ENCODE measurements at places on chromosomes 12 and 14. TPM values are rescaled to one million over a fixed set of nuclear protein-coding genes. Genes with fewer than 3 reads are reported as not detected.

The ISM2 gene
- not detected for total RNA-seq

GRCh38 chr12:121788176-121788818, 5.2 kb downstream of the RHOF start:
- no peak for DNase-seq
- no peaks in the 10 kb centered on the region for H3K27me3 ChIP-seq
- H3K4me1 ChIP-seq, result peaks cover 75% of the 10 kb centered on the region

DNA sequence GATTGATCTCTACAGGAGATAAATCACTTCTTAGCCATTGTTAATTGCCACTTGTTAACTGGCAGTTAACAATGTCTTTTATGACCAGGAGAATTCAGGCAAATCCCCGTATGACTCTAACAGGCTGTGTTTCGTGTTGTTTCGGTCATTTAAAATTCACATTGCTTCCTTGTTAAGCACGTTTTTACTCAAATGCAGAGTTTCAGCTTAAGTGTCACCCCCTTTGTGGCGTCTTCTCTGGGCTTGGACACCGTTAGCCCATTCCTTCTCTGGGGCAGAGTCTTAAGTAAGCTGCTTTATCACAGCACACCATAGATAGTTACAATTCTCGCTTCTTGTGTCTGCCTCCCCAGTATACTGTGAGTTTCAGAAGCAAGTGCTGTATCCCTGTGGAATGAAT, 205.4 kb downstream of the EPS8 start:
- H3K4me1 ChIP-seq, result peaks cover 33% of the 10 kb centered on the region
- no peak for DNase-seq
- peaks cover 42% of the 10 kb centered on the region for H3K36me3 ChIP-seq
- no peak overlapping the region for H3K27ac ChIP-seq

The ERBB3 gene
- 1.5 TPM for total RNA-seq

- DNase-seq, result no peak
- no peak overlapping the region for H3K4me3 ChIP-seq
- H3K36me3 ChIP-seq, result no peaks in the 10 kb centered on the region
- H3K4me1 ChIP-seq, result no peaks in the 10 kb centered on the region
- H3K27ac ChIP-seq, result no peak overlapping the region
- no peaks in the 10 kb centered on the region for H3K27me3 ChIP-seq
Observed at GRCh38 chr12:84046859-84047258, 865.7 kb downstream of the SLC6A15 start.

DNA sequence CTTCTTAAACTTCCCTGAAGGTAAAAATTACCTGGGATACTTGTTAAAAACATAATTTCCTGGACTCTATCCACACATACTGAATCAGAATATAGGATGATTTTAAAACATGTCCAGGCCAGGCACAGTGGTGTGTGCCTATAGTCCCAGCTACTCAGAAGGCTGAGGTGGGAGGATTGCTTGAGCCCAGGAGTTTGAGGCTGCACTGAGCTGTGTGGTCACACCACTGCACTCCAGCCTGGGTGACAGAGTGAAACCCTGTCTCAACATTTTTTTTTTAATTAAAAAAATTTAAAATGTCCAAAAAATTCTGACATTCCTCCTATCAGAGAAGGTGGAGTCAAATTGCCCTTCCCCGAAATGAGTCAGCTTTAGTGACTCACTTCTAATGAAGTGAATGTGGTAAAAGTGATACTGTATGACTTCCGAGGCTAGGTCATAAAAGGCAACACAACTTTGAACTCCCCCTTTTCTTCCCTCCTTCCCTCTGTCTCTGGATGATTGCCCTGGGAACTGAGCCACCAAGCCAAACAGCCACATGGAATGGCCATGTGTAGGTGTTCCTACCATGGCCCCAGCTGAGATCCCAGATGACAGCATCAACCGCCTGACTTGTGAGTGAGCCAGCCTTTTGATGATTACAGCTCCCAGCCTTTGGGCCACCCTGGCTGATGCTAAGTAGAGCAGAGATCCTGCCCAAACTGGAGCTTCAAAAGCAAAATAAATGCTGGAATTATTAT, 36.3 kb downstream of the LIMA1 start:
- H3K27ac ChIP-seq, result peak overlapping the region; percentile 62
- peak; percentile 10 for DNase-seq
- no peaks in the 10 kb centered on the region for H3K27me3 ChIP-seq

DNA sequence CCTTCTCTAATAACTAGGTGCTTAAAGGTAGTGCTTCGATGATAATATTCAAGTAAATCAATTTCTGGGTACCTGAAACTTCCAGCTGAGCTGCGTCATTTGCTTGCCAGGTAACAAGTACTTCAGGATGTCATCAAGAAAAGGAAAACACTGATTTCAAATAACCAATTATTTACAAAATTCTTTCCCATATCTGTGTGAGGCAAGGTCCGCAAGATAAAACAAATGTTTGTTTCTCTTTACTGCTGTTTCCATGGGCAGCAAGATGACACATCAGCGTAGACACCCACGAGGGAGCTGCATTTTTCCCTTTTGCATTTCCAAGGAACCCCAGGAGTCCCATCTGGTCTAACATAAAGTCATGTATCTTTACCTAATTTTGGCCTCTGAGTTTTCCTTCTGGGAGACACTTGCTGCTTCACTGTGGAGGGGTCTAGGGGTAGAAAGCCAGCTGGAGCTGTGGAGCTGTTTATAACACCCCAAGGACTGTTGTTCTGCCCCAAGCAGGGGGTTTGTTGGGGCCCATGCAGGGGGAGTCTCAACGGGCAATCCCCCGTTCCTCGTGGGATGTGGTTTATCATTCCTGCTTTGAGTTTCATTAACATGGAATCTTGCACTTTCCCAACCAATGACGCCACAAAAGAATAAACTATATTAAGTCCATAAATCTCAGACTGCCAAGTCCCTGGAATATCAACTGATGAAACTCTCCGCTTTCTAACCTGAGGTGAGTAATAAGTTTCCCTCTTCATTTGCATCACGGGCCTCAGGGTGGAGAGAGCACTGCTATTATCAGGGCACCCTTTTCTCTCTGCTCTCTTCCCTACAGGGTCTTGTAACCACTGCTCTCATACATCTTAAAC, 112.8 kb upstream of the PELI2 start:
- peaks cover 34% of the 10 kb centered on the region for H3K4me1 ChIP-seq
- H3K27ac ChIP-seq, result no peak overlapping the region
- H3K4me3 ChIP-seq, result no peak overlapping the region
- H3K27me3 ChIP-seq, result peaks cover 68% of the 10 kb centered on the region

- DNase-seq, result no peak
- no peaks in the 10 kb centered on the region for H3K27me3 ChIP-seq
- no peak overlapping the region for H3K4me3 ChIP-seq
- no peak overlapping the region for H3K27ac ChIP-seq
- no peaks in the 10 kb centered on the region for H3K4me1 ChIP-seq
Observed at GRCh38 chr14:31297701-31298344, 90.2 kb upstream of the HECTD1 start.

DNA sequence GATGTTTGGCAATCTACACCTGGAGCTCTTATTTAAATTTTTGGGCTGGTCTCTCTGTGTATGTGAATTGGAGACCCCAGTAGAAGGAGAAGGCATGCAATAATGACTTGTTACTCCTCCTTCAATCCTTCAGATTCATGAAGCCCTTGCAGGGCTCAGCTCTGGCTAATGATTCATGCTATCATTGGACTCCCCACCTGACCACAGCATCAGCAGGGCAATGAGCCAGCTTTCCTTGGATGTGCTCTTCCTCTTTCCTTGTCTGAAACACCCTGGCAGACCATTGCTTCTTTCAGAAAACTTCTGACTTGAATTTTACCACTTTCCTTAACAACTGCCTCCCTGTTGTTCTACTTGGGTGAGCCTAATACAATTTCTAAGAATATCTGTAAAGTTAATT, 1019.2 kb downstream of the AACS start:
- no peaks in the 10 kb centered on the region for H3K36me3 ChIP-seq
- no peak for DNase-seq
- no peak overlapping the region for H3K4me3 ChIP-seq
- no peaks in the 10 kb centered on the region for H3K4me1 ChIP-seq

The ACSM4 gene
- not detected for total RNA-seq

GRCh38 chr12:4849115-4849541, 60.6 kb upstream of the KCNA1 start:
- H3K4me3 ChIP-seq, result no peak overlapping the region
- no peaks in the 10 kb centered on the region for H3K4me1 ChIP-seq
- no peak overlapping the region for H3K27ac ChIP-seq
- H3K27me3 ChIP-seq, result peaks cover 14% of the 10 kb centered on the region
- no peak for DNase-seq

GRCh38 chr14:76250302-76250701, 98.6 kb downstream of the GPATCH2L start:
- H3K4me1 ChIP-seq, result no peaks in the 10 kb centered on the region
- H3K27me3 ChIP-seq, result peaks cover 2% of the 10 kb centered on the region
- H3K27ac ChIP-seq, result no peak overlapping the region
- H3K4me3 ChIP-seq, result no peak overlapping the region

DNA sequence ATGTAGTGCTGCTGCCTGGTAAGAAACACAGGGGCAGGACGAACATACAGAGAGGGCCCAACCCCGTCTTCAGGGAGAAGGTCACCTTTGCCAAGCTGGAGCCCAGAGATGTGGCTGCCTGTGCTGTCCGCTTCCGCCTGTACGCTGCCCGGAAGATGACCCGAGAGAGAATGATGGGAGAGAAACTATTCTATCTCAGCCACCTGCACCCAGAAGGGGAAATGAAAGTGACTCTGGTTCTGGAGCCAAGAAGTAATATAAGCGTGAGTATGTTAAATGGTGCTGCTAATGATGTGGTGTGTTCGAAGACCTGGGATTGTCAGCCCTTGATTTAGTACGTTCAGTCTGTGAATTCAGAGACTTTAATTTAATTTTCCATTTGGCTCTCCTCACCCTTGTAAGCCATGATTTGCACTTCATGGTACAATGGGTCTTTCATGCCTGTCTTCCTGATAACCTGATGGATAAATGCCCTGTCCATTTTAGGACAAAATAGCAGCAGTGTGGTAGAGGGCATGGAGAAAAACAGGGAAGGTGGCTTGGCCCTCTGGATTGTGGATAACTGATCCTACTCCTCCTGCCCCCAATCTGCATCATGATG, 318.9 kb downstream of the SNAPC1 start:
- no peak overlapping the region for H3K4me3 ChIP-seq
- H3K4me1 ChIP-seq, result peaks cover 21% of the 10 kb centered on the region
- H3K27me3 ChIP-seq, result peaks cover 7% of the 10 kb centered on the region
- no peak overlapping the region for H3K27ac ChIP-seq
- DNase-seq, result no peak

The PCED1B gene
- total RNA-seq, result 59.7 TPM

The CCDC38 gene
- total RNA-seq, result not detected

DNA sequence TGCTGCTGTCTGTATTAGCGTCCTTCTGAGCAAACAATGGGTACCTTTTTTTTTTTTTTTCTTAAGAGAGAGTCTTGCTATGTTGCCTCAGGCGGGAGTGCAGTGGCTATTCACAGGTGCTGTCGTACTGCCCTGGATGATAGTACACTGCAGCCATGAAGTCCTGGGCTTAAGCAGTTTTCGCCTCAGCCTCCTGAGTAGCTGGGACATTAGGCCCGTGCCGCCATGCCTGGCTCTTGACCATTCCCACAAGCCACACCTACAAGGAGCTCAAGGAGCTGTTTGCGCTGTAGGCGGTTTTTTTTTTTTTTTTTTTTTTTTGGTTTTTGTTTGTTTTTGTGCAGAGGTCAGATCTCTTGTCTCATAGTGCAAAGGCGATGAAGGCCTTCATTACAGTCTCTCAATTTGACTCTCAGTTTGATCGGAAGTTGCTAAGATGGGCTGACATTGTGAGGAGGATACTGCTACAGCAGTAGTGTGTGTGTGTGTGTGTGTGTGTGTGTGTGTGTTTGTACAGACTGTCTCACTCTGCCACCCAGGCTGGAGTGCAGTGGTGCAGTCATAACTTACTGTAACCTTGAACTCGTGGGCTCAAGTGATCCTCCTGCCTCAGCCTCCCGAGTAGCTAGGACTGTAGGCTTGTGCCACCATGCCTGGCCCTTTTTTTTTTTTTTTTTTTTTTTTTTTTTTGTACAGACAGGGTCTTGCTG, 34.2 kb downstream of the TRAF3 start:
- H3K36me3 ChIP-seq, result peaks cover 20% of the 10 kb centered on the region
- no peak overlapping the region for H3K4me3 ChIP-seq
- DNase-seq, result no peak
- no peaks in the 10 kb centered on the region for H3K27me3 ChIP-seq
- H3K4me1 ChIP-seq, result peaks cover 61% of the 10 kb centered on the region

DNA sequence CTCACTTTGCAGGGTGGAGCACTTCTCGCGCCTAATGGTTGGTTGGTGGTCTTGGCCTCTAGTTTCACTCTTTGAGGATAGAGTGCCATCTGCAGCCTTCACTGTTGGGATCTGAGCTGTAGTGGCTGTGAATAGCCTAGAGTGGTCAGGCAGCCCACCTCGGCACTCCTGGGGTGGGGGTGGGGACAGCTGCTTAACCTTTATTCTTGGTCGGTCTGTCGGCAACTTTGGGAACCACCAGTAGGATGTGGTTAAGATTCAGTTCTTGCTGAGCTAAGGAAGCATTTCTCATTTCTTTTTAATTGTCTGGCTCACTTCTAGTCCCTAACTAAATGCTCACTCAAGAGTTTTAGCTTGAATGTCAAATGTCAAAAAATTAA, 21.1 kb downstream of the TMBIM6 start:
- H3K27me3 ChIP-seq, result no peaks in the 10 kb centered on the region
- peak; percentile 22 for DNase-seq
- peaks cover 57% of the 10 kb centered on the region for H3K36me3 ChIP-seq
- peaks cover 52% of the 10 kb centered on the region for H3K4me1 ChIP-seq

DNA sequence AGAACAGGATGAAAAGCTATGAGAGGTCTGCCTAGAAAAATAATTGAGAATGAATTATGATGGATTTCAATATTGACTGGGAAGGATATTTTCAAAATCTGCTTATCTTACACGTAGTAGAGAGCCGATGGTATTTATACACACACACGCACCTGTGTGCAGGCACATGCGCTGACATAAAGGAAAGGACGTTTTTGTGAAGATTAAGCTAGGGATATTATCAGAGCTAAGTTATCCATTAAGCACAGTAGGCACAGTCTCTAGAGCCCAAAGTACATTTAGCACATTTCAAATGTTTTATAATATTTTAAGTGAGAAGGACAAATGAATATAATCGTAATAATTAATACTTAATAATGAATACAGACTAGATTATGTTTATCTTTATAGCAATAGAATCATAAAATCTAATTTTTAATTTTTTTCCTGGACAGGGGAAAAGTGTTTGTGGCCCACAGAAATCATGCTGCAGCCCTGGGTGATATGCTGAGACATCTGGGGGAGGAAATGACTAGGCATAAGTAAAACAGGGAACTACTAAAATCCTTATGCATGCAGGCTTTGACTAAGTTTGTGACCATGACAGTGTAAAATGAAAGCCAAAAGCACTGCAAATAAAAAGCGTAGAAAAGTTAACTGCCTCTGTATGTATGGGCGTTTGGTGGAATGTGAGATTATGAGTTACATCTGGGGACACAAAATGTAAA, 146.1 kb downstream of the KITLG start:
- H3K4me3 ChIP-seq, result no peak overlapping the region
- H3K36me3 ChIP-seq, result no peaks in the 10 kb centered on the region
- no peak for DNase-seq

GRCh38 chr14:104548802-104549535, 30.6 kb upstream of the C14orf180 start:
- H3K36me3 ChIP-seq, result no peaks in the 10 kb centered on the region
- H3K27me3 ChIP-seq, result no peaks in the 10 kb centered on the region
- H3K27ac ChIP-seq, result no peak overlapping the region
- H3K4me3 ChIP-seq, result no peak overlapping the region
- DNase-seq, result no peak
- H3K4me1 ChIP-seq, result no peaks in the 10 kb centered on the region

GRCh38 chr12:647385-648085, 15.7 kb downstream of the NINJ2 start:
- H3K27ac ChIP-seq, result no peak overlapping the region
- peaks cover 4% of the 10 kb centered on the region for H3K36me3 ChIP-seq
- DNase-seq, result no peak
- H3K27me3 ChIP-seq, result no peaks in the 10 kb centered on the region
- H3K4me1 ChIP-seq, result peaks cover 32% of the 10 kb centered on the region
- H3K4me3 ChIP-seq, result no peak overlapping the region

GRCh38 chr12:46390304-46390703, 17.7 kb upstream of the SLC38A2 start:
- H3K36me3 ChIP-seq, result peaks cover 44% of the 10 kb centered on the region
- no peak overlapping the region for H3K4me3 ChIP-seq

All from activated CD4-positive, alpha-beta T cell treated with anti-CD3 and anti-CD28 coated beads, Interleukin-2, amount 10 ng/mL, durations not matched to agents 7 days and 5 days (primary cell).